ENCODE measurements at places on chromosomes 1 and 21. TPM values are rescaled to one million over a fixed set of nuclear protein-coding genes. Genes with fewer than 3 reads are reported as not detected.

DPYD gene
- 11.5 TPM for total RNA-seq

DNA sequence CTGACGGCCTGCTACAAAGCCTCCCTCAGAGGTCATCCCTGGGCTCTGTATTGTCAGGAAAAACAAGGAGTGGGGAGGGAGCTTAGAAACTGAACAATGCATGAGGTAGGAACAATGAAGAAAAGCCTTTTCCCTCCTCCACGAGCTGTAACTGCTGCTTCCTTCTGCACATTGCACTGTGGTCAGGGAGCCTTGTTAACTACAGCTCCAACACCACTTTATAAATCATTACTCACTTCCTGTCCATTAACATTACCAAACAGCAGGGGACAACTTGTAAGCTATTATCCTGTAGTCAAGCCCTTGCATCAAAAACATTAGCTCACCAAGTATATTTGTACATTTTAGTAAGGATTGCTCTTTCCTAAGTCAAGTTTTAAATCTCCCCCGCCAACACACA, 336.0 kb upstream of the NR5A2 start:
- no peak for ATAC-seq

- ATAC-seq: peak; percentile 8
These were observed 4.7 kb downstream of the ELOA start for GRCh38 chr1:23748016-23748415.

- no peak for ATAC-seq
These were observed 38.2 kb downstream of the PAX7 start for GRCh38 chr1:18668750-18669404.

DNA sequence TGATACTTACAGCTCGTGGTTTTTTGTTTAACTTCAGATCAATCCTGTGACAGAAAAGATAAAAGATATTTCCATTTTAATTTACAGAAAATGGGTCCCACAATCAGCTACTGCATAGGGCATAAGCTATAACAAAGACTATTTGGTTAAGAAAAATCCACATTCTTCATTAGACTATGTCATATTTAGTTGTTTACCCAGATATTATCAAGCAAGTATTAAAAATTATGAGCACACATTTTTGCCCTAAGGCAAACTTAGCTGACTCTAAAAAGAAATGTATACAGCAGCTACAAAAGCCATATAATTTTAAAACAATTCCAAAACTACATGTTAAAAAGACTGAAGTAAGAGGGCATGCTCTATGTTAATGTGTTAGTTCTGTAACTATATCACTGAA, 18.7 kb downstream of the MEAF6 start:
- ATAC-seq: no peak

DNA sequence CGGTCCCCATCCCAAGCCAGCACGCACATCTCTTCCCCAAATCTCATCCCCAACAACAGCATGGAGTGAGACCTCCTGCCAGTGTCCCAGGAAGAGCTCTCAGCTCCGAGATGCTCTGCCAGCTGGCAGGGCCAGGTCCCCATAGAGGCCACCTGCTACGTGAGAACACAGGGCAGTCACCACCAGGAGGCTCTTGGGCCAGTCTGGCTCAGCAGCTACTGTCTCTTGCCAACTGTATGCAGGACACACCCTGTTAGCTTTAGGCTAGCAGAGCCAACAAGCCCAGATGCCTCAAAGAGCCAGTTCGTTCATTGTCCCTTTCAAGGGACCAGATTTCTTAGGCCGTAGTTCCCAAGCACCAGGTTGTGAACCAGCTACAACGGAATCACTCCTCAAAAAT, 36.9 kb downstream of the FBXO2 start:
- no peak for ATAC-seq

DNA sequence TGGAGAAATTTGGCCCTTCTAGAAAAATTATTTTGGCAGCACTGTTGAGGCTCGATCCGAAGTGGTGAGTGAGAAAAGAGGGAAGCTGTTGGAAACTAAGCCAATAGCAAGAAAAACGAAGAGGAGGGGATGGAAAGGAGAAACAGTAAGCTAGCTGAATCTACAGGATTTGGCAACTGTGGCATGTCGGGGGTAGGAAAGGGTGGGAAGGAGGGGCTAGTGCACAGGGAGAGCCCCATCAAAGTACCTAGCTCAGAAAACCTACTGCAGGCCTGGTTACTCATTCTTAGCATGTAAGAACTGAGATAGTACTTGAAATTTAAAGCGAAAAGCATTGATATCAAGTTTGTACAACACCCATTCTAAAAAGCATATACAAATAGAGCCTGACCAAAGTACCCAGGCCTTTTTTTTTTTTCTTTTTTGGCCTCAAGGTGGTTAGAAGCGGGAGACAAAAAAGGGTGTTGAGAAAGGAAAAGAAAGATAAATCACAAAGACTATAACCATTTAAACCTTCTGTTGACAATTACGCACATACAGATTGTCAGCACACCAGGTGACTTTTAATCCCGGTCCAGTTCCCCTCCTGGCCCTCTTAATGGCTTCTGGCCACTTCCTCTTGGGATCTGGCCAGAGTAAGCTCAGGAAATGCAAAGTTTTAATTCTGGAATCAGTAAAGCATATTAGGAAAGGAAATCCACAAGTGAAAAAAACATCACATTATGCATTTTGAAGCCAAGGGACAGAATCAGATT, 50.4 kb downstream of the SLC16A1 start:
- ATAC-seq: peak; percentile 61

DNA sequence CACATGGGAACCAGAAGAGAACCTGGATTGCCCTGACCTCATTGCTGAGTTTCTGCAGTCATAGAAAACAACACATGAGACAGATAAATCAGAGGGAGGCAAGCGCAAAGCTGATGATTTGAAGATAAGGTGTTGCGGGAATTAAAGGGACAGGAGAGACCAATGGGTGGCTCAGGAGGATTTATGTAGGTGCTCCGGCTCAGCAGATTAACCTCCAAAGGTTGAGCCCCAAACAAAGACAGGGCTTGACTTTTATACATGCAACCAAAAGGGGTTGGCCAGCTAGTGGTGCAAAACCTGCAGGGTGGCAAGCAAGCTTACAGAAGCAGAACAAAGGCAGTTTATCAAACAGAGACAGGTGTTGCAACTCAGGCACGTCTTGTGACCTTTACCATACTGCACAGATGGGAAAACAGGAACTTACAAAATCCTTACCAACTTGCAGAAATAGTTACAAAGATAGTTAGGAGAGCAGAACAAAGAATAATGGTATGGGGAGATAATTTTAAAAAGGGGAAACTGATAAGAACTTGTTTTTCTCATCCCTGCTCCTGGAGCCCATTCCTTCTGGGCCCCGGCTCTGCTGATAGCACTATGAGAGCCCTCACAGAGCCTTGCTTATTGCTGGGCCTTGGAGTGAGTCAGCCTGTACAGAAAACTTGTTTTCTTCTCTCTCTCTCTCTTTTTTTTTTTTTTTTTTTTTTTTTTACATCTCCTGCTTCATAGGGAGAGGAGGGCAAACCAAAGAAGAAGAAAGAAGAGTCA, 93.6 kb downstream of the SNRPE start:
- no peak for ATAC-seq

Measured in activated T-helper 17 cell treated with anti-CD3 and anti-CD28 coated beads, Interleukin-2, amount 50 U/mL, for 72 hours (primary cell).